ENCODE measurements at places on chromosomes 12 and 14. TPM values are rescaled to one million over a fixed set of nuclear protein-coding genes. Genes with fewer than 3 reads are reported as not detected.

The CCDC198 gene
- total RNA-seq = not detected

The PRDM4 gene
- total RNA-seq = 26.5 TPM

The TAS2R31 gene
- 3.0 TPM for total RNA-seq

- DNase-seq = no peak
Measured at GRCh38 chr12:93582351-93582750, 9.9 kb downstream of the SOCS2 start.

DNA sequence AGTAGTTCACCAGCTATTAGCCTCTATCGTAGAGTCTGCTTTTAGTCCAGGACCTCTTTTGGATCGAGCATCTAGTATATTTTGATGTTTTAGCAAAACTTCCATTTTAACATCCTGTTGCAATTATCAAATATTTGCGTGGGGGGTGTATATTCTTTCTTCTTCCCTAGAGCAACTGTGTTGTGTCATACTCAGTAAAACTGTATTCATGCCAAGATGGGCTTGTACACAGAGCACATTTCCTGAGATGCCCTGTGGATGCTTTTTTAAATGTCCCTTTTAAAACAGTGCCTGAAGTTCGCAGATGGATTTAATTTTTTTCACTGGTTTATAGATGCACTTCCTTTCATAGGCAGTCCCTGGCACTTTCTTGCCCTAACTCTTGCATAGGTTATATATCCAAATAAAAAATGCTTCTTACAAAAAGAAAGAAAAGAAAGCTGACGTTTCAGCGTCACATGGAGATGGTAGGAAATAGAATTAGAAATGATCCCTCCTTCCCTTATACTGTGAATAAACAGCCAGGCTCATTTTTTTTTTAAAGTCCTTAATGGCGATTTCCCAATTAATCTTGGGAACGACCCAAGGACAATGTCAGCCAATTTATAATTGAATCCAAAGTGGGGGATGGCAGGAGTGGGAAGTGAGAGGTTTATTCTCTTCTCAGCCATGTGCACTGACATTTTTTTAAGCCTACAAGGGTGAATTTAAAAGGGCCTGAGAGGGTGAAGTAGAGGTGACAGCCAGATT, 247.0 kb downstream of the SLC41A2 start:
- no peak for DNase-seq

Data from activated CD4-positive, alpha-beta T cell treated with anti-CD3 and anti-CD28 coated beads, Interleukin-2, amount 10 ng/mL, durations not matched to agents 7 days and 5 days (primary cell).